ENCODE measurements at places on chromosomes 3 and 15.

GRCh38 chr15:51816611-51817010, 12.8 kb upstream of the TMOD3 start:
- no peak for DNase-seq

GRCh38 chr15:63626955-63627354, 29.8 kb downstream of the FBXL22 start:
- no peak for DNase-seq

DNA sequence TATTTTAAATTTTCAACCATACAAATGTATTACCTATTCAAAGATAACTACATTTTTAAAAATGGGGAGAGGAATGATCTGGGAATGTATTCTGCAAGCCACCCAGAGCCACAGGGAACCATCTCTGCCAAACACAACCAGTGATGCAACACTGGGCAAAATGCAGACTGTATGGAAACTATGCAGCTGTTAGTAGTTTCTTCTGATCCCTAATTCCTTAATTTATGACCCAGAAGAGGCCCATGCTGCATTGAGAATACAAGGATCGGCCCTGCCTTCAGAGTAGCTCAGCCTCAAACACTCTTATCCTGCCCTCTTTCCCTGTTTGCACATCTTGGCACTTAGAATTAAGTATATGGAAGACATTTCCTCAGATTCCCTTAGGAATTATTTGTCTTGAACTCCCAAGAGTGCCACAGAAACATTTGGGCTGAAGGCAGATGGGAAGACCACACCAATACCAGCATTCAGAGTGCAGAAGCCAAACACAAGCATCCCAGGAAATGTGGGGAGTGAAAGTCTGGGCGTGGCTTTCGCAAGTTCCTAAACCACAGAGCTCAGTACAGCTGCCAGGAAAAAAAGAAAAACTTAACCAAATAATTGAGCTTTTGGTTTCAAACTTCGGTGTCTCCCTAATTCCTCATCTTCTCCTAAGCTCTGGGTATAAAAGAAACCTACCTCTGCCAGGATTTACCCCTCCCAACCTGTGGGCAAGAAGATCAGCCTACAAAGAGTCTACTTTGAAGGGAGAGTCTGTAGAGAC, 5.3 kb downstream of the SNUPN start:
- DNase-seq, result no peak

DNA sequence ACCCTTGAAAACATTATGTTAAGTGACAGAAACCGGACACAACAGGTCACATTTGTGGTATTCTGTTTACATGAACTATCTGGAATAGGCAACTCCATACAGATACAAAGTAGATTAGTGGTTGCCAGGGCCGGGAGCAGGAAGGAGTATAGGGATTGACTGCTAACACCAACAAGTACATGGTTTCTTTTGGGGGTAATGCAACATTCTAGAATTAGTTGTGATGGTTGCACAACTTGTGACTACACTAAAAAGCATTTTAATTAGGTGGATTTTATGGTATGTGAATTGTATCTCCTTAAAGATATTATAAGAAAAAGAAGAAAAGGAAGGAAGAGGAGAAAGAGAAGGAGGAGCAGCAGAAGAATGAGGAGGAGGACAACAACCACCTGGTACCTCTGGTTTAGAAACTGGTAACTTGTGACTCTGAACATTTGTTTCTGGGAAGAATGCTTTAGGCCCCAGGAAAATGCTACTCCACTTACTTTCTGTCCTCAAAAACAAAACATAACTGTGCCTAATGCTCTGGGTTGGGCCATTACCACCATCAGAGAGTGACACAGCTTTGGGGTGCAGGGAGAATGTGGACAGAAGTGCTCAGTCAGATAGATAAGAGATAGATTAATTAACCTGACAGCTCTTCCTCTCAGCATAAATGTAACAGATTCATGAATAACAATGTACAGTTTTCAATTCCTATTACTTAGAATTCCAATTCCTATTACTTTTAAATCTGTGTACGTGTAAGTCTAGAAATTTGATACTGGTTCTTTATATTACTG, 20.3 kb downstream of the SETMAR start:
- no peak for DNase-seq

- DNase-seq, result no peak
Measured at GRCh38 chr15:43135351-43135750, 2.0 kb downstream of the TMEM62 start.

DNA sequence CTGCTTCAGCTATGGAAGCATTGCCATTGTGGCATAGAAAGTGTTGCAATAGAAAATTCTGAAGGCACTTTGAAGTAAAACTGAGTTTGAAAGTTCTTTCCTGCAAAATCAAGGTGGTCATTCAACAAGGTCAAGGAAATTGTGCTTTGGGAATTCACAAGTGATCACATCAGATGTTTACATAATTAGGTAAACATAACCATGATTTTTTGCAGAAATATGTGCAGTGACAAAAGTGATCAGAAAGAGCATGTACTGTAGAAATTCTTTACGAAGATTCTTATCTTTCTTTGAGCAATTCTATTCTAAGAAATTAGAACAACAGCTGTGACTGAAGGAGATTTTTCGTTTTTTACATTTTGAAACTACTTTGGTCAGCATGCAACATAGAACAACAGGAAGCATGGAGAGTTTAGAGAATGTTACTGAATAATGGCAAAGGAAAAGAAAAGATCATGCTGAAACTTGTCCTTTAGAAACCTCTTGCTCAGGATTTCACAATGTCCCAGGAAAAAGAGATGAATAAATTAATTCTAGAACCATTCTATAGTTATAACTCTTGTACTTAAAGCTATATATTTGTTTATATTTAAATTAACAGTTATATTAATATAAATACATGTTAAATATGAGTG, 643.4 kb upstream of the ARPP21 start:
- DNase-seq, result no peak

DNA sequence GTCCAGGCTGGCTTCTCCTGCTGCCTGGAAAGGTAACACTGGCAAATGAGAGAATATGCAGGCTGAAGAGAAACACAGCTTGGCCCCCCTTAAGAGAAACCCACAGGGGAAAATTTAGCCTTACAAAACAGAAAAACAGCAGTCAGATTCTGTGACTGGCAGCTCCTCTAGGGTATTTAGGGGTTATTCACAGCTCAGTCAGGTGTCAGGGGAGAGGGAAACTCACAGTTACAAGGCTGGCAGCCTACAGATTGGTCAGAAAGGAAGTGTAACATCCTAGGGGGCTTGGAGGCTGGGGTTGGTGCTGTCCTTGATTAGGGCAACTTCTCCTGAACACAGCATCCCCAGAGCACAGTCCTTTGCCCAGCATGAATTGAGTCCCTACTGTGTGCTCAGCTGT, 81.4 kb downstream of the SEMA5B start:
- no peak for DNase-seq

GRCh38 chr3:64143409-64144130, 81.7 kb downstream of the PRICKLE2 start:
- DNase-seq, result no peak

GRCh38 chr3:155302891-155303290, 9.4 kb upstream of the STRIT1 start:
- DNase-seq, result no peak

GRCh38 chr3:193869221-193870201, 266.4 kb upstream of the HES1 start:
- no peak for DNase-seq

DNA sequence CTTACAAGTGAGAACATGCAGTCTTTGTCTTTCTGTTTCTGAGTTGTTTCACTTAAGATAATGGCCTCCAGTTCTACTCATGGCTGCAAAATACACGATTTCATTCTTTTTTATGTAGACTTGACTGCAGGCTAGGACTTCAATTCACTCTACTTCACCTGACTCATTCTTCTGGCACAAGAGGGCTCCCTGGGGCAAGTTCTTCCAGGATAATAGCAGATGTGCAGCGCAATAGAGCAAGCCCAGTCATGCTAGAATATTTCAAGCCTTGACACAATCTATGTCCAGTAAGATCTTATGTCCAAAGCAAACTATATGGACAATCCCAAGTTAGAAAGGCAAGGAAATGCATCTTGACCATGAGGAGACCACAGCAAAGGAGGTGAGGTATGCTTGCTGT, 211.7 kb upstream of the GADL1 start:
- no peak for DNase-seq

- DNase-seq, result no peak
Measured at GRCh38 chr3:15929944-15930571, 132.3 kb upstream of the ANKRD28 start.

DNA sequence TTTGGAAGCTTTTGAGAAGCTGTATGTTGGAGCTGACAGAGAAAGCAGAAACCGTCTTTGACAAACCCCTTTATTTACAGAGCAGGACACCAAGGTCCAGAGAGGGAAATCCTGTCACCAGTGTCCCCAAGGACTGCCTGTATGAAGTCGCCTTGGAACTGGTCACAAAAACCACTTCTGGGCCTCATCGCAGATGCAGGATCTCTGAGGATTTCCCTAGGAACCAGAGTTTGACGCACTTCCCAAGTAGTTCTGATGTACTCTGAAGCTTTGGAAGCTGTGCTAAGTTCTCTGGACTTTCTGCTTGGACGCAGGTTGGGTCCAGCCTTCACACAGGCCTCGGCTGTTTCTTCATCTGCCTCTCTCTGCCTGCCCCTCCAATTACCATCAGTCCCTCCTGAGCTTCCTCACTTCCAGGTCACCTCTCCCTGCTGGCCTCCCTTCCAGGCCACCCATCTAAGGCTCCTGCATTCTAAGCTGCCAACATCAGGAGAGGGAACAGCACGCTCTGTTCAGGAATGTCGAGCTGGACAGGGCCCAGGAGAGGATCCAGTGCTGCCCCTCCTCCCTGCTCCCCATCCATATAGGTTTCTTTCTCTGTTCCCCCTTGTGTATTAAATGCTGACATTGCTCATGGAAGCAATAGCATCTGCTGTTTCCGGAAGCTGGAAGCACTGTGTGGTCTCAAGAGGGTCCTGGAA, 270.8 kb downstream of the OPA1 start:
- no peak for DNase-seq

DNA sequence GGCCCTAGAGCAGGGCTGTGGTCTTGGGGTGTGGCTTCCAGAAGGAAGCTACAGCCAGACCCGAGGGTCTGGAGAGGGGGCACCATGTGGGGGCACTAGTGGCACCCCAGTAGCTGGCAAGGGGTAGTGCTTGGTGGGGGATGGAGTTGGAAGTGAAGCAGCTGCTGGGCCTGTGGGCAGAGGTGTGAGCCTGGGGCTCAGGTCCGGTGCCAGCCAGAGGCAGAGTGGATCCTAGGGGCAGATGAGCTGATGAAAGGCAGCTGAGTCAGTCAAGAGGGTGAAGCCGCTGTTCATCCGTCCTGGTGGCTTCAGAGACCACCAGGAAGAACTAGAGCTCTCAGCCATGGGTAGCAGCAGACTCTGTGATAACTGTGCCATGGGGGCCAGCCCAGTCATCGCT, 172.6 kb downstream of the TBC1D2B start:
- no peak for DNase-seq

DNA sequence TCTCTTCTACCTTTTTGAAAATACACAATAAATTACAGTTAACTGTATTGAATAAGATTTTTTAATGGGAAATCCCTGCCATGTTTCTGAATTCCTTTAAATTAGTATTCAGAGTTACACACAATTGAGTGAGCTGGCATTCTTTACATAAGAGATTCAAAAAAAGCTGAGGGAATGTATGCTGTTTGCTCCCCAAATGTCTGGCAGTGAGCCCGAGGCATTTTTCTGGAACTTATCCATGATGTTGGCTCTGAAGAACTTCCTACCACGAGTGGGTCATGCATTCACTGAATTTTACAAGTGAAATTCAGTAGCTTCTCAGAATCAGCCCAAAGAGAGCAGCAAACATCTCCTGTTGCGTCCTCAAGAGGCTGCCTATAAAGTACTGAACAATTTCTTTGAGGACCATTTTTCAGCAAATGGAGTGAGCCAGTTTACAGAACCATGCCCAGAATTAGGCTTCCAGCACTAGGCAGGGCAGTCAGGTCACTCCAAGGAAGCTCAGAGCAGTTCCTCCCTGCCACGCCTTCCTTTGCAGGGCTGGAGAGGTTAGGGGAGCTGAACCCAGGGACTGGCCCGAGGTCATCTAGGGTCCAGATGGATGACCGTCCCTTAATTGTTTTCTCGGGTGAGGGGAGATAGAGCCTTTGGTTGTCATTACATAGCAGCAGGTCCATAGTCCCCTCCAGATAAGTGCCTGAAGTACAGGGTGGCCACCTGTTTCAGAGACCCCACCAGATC, 21.2 kb downstream of the GABRA5 start:
- no peak for DNase-seq

DNA sequence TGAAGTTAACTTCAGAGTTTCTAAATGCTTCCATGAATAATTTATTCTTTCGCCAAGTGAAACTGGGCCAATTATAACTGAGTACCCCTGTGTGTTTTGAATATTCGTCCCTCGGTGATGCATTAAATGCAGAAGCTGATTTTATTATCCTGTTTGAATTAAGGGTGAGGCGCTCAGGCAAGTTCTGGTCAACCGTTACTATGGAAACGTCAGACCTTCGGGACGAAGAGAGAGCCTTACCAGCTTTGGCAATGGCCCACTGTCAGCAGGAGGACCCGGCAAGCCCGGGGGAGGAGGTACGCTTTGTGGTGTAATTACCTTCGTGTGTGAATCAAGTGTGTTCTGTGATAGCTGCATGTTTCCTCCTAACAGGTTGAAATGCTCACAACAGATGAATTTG, 239.8 kb downstream of the ITPR1 start:
- no peak for DNase-seq

- DNase-seq, result no peak
Measured at GRCh38 chr3:141798448-141798845, 35.2 kb downstream of the GRK7 start.

DNA sequence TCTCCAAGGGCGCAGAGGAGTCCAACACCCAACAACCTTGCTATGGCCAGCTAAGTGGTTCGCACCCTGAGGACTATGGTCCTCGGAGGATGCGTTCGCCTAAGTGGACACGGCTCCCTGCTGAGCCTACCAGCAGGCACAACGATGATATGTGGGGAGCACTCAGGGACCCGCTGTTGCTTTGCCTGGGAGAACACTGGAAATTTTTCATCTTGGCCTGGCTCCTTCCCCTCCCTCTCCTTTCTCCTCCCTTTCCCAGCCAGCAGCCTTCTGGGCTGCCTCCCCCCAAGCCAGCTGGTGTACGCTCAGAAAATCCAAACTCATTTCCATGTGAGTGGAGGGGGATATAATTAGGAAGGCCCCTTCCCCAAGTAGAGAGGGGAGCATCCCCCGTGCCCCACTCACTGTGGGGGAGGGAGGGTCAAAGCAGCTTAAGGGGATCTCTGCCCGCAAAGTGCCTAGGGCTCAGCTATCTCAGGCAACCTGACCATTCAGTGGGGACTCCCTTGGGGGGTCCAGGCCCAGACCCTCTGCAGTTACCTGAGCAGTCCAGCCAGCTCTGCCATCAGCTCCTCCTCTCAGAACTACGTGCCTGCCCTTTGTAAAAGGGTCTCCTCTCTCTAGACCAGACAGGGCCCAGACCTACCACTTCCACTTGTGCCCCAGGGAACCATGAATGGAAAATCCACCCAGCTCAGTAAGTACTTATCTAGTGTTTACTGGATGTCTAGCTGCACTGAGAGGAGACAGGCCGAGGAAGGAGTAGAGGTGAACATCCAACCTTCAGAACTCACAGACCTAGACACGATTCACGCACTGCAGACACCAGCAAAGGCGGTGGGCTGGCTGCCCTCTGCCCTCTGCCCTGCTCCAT, 742 bp upstream of the SEMA7A start:
- DNase-seq, result no peak

All from activated T-helper 1 cell treated with Interleukin-2 at 50 U/mL for 16 hours (primary cell).